ENCODE measurements at places on chromosomes 16 and 17.

DNA sequence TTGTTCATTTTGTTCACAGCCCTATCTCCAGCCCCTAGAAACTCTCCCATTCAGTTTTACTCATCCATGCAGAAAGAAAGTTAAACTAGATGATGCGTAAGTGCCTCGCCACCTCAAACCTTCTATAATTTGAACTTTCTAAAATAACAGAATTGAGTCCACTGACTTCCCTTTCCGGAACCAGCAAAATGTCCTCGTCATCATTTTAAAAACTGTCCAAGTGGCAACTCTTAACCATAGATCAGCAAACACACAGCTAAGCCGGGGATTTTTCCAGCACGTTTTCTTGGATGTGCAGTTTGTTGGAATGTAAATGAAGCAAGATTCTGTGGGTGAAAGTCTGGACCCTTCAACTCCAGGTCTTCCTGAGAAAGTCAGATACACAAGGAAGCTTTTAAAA, 369.7 kb upstream of the ERCC4 start:
- no peak for DNase-seq

DNA sequence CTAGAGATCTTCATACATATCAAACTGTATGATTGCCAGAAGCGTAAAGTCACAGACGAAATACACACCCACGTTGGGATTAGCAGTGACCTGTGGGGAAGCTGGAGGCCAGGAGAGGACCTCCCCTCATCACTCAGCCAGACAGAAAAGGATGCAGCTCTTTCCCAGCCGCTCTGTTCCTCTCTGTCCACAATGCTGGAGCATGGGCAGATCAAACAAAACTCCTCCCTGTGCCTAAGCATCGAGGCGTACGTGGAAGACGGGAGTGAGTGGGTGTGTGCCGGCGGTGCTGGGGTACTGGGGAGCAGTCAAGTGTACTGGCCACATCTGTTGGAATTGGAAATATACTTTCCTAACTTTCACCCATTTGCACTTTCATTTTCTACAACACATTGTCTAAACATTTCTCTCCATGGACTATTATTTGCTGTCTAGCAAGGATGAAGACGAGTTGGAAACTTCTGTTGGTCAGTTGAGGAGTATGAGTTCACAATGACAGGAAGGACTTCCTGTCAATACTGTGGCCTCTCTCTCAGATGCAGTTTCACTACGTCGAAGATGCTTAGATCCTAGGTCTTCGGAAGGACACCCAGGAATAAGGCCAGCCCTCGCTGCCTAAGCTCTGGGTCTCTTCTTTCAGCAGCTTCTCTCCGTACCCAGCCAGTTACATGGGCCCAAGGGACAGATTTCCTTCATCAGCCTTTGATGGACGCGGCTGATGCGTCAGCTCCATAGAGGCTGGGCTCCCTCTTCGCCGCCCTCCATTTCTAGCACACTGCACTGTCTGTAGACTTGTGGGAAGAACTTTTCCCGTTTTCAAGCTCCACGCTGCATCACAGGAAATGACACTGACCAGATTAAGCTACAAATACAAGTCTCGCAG, 30.6 kb upstream of the ENDOV start:
- DNase-seq, result no peak

DNA sequence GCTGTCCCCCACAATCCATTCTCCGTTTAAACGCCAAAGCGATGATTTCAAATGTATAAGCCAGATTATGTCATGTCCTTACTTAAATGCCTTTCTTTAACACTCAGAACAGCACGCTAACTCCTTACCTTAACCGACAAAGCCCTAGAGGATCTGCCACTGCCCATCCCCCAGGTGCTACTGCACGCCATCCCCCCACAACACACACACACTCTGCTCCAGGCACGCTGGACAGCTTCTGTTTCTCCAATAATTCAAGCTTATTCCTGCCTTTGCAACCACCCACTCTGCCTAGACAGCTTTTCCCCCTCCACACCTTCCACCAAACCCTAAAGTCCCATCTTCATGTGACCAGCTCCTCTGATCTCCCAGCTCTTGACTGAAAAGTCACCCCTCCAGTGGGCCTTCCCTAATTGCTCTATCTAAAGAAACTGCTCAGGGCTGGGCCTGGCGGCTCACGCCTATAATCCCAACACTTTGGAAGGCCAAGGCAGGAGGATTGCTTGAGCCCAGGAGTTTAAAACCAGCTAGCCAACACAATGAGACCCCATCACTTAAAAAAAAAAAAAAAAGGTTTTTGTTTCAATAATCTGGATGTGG, 38.9 kb upstream of the RPL38 start:
- no peak for DNase-seq

- no peak for DNase-seq
Measured at GRCh38 chr16:10979717-10980601, 35.6 kb downstream of the CLEC16A start.

DNA sequence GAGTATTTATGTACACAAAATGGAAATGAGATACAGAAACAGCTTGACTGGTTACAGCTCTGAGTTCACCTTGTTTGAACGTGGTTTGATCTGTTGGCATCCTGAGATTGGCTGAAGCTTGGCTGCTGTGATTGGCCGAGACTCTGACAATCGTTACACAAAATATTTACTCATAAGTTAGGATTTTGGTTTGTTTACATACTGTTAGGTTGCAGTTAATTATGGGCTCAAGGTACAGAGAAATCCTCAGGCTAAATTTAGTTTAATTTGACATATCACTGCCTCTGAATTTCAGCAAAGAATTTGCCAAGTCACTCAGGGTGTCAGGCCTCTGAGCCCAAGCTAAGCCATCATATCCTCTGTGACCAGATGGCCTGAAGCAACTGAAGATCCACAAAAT, 227.3 kb downstream of the COPRS start:
- DNase-seq, result no peak

All from neuronal stem cell (in vitro differentiated cells).